Left renal pelvis (tissue), 4 donors: ENCODE measurements at places on chromosomes 2 and 18.
A peak's percentile ranks its signal among the peaks of the same experiment; 100 is the strongest.

DNA sequence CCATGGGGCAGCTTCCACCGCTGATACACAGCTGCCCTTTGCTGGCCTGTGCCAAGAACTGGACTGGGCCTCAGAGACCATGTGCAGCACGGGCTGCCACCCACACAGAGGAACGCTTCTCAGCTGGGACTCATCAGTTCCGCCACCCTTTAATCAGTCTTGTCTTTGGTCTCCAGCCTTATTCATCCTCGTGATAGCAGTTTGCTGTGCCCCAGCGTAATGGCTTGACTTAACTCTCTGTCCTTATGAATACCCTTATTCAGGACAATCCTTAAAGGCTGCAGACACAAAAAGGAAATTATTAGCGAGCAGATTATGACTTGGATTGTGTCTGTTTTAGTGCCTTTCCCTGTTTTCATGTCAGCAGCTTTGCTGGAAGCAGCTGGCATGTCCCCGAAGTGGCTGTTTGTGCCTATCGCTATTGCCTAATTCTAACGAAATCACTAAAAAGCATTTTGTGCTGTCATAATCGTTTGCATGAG lies 108.9 kb upstream of the DAPL1 start:
- DNase-seq, result no peak

DNA sequence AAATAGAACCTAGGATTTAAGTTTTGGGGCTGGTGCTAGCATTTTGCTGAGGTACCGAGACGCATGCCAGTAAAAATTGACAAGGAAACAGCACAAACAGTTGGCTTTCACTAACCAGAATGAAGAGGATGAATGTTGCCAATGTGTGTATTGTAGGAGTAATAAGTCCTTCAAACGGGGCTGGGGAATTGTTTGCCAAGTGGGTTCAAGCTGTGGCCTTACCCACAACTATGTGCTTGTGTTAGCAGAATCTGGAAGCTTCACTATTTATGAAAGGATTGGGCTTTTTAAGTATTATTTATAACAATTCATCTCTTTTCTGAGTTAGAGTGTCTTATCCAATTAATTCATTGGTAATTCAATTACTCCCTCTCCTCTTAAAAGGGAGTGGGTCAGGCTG lies 15.0 kb upstream of the KIF5C start:
- no peak for DNase-seq

- no peak for DNase-seq
Measured at GRCh38 chr2:42180300-42180699, 11.1 kb downstream of the EML4 start.

- DNase-seq, result no peak
Measured at GRCh38 chr18:25075783-25076182, 276.2 kb downstream of the ZNF521 start.

GRCh38 chr2:109497463-109497862 lies 116.3 kb downstream of the SEPTIN10 start:
- DNase-seq, result no peak

DNA sequence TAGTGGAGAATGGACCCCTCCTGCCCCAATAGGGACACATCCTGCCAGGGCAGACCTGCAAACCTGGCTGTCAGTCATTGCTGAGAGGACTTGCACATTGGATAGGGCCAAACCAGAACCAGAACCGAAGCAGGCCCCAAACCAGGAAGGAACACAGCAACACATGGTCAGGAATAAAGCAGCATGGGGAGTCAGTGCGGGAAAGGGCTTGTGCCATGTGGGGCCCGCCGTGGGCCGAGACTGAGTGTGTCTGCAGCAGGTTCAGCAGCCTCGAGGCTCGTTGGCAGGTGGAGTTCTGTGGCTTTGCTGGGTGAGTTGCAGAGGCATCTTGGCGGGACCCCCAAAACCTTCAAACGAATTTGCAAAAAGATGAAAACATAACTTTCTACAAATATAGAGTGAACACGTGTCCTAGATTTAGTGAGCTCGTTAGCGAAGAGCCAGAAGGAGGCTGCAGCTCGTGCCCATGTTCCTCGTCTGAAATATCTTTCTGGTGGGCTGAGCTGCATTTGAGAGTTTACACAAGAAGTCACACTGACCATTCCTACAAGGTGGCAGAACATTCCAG lies 44.9 kb upstream of the LDLRAD4 start:
- DNase-seq, result no peak

- DNase-seq, result no peak
Measured at GRCh38 chr2:171522788-171523087, 464 bp downstream of the CYBRD1 start.

GRCh38 chr2:157173740-157174184 lies 83.7 kb upstream of the GALNT5 start:
- DNase-seq, result no peak

DNA sequence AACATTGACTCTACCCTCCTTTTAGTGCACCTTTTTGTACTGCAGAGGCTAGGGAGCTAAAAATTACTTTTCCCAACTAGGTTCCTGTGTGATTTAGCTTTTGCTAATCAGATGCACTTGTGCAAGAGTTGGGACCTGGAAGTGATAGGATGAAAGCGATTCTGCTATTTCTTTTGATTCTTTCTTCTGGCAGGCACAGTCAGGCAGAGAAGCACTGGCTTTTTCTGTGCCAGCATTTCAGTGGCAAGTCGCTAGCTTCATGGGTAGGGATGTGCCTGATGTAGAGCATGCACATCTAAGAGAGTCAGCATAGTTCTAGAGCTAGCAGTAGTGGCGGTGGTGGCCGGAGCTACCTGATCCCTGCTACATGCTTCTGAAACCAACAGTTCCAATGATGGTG lies 89.8 kb downstream of the MDH1 start:
- DNase-seq, result no peak

DNA sequence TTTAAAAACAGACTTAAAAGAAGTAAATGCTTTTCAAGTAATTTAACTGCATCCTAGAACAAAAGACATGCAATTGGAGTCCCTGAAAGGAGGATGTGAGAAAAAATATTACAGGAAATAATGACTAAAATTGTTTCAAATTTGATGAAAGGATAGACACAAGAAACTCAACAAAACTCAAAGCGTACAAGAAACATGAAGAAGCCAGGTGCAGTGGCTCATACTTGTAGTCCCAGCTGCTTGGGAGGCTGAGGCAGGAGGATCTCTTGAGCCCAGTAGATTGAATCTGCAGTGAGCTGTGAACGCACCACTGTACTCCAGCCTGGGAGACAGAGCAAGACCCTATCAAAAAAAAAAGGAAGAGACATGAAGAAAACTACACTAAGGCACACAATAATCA lies 118.1 kb upstream of the SLC39A10 start:
- DNase-seq, result no peak

GRCh38 chr2:219142329-219142728 lies 18.3 kb downstream of the NHEJ1 start:
- no peak for DNase-seq

DNA sequence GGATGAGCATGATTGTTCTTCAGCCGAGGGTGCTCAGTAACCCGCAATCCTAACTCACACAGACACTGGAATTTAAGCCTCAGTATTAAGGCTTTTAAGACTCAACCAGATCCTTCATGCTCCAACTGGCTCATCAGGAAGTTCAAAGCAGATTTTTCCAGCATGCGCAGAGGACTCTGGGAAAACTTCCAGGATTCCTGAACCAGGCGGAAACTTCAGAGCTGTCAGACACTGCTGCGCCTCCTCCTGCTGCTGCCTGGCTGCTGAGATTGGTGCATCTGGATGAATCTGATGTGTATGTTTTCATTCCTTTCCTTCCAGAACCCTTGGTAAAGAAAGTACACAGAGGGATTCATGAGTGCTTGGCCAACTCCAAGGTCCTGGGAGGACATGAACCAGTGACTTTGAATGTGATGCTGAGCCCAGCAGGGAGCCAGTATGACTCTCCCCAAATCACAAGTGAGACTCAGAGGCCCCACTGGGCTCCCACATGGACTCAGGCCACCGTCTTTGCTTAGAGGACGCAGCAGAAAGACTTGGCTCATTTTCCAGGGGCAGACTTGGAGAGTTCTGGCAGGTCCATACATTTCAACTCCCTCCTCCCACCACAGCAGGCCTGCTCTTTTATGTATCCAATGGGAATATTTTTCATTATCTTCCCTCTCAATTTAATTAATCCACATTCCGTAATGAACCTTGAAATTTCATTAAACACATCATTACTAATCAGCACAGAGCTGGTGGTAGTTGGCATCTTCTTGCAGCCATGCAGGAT lies 143.5 kb upstream of the HDAC4 start:
- DNase-seq, result no peak

GRCh38 chr2:224099861-224100643 lies 61.0 kb upstream of the SERPINE2 start:
- DNase-seq, result no peak

DNA sequence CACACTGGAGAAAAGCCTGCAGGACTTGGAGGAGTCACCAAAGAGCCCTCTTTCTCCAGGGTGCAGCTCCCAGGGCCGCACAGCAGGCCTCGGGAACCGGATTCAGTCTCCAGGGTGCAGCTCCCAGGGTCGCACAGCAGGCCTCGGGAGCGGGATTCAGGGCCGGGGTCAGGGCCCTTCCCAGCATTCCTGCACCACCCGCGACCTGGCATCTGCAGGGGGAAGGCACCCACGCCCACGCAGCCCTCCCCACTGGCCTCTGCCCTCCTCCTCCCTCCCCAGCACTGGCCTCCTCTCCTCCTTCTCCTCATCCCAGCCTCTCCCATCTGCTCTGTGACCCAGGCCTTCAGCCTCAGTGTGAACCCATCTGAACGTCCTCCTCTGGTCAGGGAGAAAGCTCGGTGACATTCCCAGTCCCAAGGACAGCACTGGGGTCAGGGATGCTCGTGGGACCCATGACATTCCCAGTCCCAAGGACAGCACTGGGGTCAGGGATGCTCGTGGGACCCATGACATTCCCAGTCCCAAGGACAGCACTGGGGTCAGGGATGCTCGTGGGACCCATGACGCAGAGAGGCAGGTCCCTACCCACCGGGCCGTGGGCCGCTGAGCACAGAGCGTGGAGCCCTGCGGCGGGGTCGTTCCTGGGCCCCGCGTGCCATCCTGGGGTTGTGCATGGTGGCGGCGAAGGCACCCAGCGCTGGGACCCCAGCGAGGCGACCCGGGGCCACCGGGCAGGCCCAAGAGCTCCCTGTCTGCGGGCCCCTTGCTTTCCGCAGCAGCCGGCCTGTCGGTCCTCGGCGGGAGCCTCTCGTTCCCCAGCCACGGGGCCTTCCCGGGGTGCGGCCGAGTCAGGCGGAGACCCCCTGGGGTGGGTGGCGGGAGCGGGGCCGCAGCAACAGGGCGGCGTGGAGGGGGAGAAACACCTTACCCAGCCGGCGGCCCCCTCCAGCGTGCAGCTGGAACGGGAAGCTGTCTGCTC lies 550.2 kb upstream of the SALL3 start:
- DNase-seq, result no peak

- DNase-seq, result peak; percentile 77
Measured at GRCh38 chr2:44981714-44982108, 27.5 kb downstream of the SIX2 start.

- no peak for DNase-seq
Measured at GRCh38 chr18:44039826-44040225, 640.9 kb upstream of the SETBP1 start.

- no peak for DNase-seq
Measured at GRCh38 chr2:35548171-35548570, 807.4 kb upstream of the CRIM1 start.

- no peak for DNase-seq
Measured at GRCh38 chr2:136024185-136024584, 38.8 kb upstream of the DARS1 start.

DNA sequence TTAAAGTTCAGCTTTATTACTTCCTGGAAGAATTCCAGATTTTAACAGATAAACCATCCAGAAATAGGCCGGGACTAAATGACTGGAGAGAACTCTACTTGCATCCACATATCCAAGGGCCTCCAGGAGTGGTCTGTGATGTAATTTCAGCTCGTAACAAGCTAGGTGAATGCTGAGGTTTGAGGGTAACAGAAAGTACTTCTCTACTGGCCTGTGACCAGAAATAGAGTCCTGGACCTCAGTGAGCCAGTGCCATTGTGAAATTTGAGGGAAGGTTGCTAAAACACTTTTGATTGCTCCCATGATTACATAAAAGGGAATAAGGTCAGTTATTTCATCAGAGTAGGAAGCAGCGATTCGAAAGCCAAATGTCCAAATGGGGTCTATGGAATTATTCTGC lies 158.1 kb downstream of the DOCK10 start:
- DNase-seq, result no peak

GRCh38 chr2:68861330-68861729 lies 9.9 kb downstream of the BMP10 start:
- DNase-seq, result no peak

- DNase-seq, result no peak
Measured at GRCh38 chr2:220937245-220937644, 634.9 kb downstream of the EPHA4 start.

DNA sequence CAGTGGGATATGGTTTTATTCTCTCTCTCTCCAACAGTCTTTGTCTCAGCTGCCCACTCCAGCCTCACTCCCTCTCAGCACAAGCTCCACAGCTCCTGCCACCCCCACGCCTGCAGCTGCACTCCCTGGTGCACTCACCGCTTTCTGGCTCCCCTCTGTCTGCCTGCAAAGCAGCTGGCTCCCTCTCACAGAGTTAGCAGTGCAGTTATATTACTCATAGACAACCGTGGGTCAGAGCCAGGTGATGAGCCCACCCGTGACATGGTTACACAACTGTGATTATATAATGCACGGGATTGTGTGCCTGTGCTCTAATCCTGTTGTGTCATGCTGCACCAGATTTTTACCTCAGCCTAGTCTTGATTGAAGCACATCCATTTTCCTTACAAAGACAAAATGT lies 276.9 kb upstream of the CHAC2 start:
- no peak for DNase-seq

DNA sequence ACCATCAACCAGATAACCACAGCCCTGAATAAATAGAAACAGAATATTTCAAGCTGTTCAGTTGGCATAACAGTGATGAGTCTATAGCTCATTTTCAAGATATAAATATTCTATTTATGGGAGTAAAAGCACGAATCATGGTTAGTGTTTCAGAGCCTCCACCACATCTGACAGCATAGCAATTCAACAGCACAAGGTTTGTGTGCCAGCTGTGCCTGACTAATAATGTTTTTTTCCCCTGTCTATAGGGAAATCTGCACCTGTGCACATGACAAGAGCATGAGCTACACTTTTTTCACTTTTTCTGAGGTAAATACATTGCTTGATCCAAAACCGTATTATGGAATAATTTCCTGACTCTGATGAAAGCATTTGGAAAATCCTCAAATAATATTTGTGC lies 251.3 kb downstream of the RPIA start:
- DNase-seq, result no peak

GRCh38 chr2:33142810-33143209 lies 196.1 kb downstream of the LTBP1 start:
- no peak for DNase-seq

- no peak for DNase-seq
Measured at GRCh38 chr2:221527776-221528309, 44.3 kb downstream of the EPHA4 start.

DNA sequence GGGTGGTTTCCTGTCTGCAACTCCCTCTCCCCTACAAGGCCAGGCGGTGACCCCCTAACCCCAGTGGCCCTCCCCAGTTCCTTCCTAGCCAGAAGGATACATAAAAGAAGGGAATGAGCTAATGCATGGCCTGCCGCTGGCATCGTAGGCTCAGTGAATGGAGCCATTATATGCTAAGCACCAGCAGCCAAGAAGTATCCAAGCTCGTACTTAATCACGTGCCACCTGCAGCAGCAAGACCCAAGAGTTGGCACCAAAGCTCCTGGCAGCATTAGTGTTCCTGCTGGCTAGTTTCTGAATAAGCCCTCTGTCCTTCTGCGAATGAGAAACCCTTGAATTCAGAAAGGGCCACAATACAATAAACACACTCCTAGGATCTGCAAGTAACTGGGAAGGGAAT lies 4.3 kb downstream of the DBI start:
- DNase-seq, result no peak

GRCh38 chr2:190979906-190980629 lies 33.9 kb downstream of the STAT1 start:
- peak; percentile 76 for DNase-seq
